ENCODE measurements at places on chromosomes 2 and 18. TPM values are rescaled to one million over a fixed set of nuclear protein-coding genes. Genes with fewer than 3 reads are reported as not detected.

Gene STK11IP
- total RNA-seq, result 16.5 TPM

Gene CHST10
- total RNA-seq, result 14.6 TPM

Gene CTNNA2
- total RNA-seq, result 0.14 TPM

Gene RAPGEF4
- 0.28 TPM for total RNA-seq

Gene SP140L
- 3.0 TPM for total RNA-seq

Gene CNDP1
- total RNA-seq, result not detected

Gene NDC80
- total RNA-seq, result 9.1 TPM

Gene VSNL1
- total RNA-seq, result not detected

Gene KIF3C
- 49.3 TPM for total RNA-seq

Gene TPO
- total RNA-seq, result 0.08 TPM

Gene SP100
- total RNA-seq, result 28.6 TPM

Gene PKP4
- 22.9 TPM for total RNA-seq

Gene TWIST2
- 16.6 TPM for total RNA-seq

Gene DAW1
- total RNA-seq, result 2.4 TPM

Gene HOXD10
- total RNA-seq, result 5.3 TPM

Gene ARHGEF4
- total RNA-seq, result 9.1 TPM

Gene DES
- 0.29 TPM for total RNA-seq

Gene CRYGC
- total RNA-seq, result not detected

Gene UGT1A3
- not detected for total RNA-seq

Gene ZSWIM2
- total RNA-seq, result not detected

Gene TRIB2
- total RNA-seq, result 0.49 TPM

Gene LRATD1
- total RNA-seq, result 0.02 TPM

Gene BMP10
- total RNA-seq, result not detected

Gene XPO1
- total RNA-seq, result 134 TPM

Gene NTSR2
- not detected for total RNA-seq

Gene ZC3H6
- 0.11 TPM for total RNA-seq

Gene WNT6
- total RNA-seq, result 0.31 TPM

Gene LIMS3
- total RNA-seq, result not detected

Gene CD8B2
- not detected for total RNA-seq

Gene CAVIN2
- total RNA-seq, result 35.7 TPM

Gene LONRF2
- 3.5 TPM for total RNA-seq

Gene MYO1B
- 51.9 TPM for total RNA-seq

Gene FHL2
- 64.2 TPM for total RNA-seq

Gene L3MBTL4
- total RNA-seq, result not detected

Gene RAX
- not detected for total RNA-seq

Gene HNMT
- total RNA-seq, result 0.96 TPM

Gene EML6
- total RNA-seq, result 1.2 TPM

Gene ODC1
- total RNA-seq, result 170 TPM

Gene EFR3B
- total RNA-seq, result 12.3 TPM
